Activated CD8-positive, alpha-beta T cell treated with anti-CD3 and anti-CD28 coated beads, Interleukin-2, amount 10 ng/mL, durations not matched to agents 7 days and 5 days (primary cell): ENCODE measurements at places on chromosomes 3 and 15. TPM values are rescaled to one million over a fixed set of nuclear protein-coding genes. Genes with fewer than 3 reads are reported as not detected.

Gene LRRC31
- total RNA-seq: not detected

- no peak for DNase-seq
- no peaks in the 10 kb centered on the region for H3K36me3 ChIP-seq
- no peaks in the 10 kb centered on the region for H3K4me1 ChIP-seq
- no peak overlapping the region for H3K4me3 ChIP-seq
- no peak overlapping the region for H3K27ac ChIP-seq
Observed at GRCh38 chr3:140096037-140096436, 161.1 kb downstream of the CLSTN2 start.

- no peak overlapping the region for H3K27ac ChIP-seq
- H3K4me1 ChIP-seq: no peaks in the 10 kb centered on the region
- H3K27me3 ChIP-seq: peaks cover 4% of the 10 kb centered on the region
- no peaks in the 10 kb centered on the region for H3K36me3 ChIP-seq
- H3K4me3 ChIP-seq: no peak overlapping the region
- no peak for DNase-seq
Observed at GRCh38 chr15:32823750-32824149, 105.9 kb downstream of the GREM1 start.

- peak overlapping the region; percentile 87 for H3K27ac ChIP-seq
- peak overlapping the region; percentile 7 for H3K4me3 ChIP-seq
- H3K27me3 ChIP-seq: no peaks in the 10 kb centered on the region
- H3K36me3 ChIP-seq: no peaks in the 10 kb centered on the region
Observed at GRCh38 chr15:63860155-63860554, 26.4 kb upstream of the HERC1 start.

GRCh38 chr3:53545996-53546359 is 51.6 kb downstream of the CACNA1D start:
- no peak for DNase-seq
- no peaks in the 10 kb centered on the region for H3K36me3 ChIP-seq
- H3K4me1 ChIP-seq: no peaks in the 10 kb centered on the region

DNA sequence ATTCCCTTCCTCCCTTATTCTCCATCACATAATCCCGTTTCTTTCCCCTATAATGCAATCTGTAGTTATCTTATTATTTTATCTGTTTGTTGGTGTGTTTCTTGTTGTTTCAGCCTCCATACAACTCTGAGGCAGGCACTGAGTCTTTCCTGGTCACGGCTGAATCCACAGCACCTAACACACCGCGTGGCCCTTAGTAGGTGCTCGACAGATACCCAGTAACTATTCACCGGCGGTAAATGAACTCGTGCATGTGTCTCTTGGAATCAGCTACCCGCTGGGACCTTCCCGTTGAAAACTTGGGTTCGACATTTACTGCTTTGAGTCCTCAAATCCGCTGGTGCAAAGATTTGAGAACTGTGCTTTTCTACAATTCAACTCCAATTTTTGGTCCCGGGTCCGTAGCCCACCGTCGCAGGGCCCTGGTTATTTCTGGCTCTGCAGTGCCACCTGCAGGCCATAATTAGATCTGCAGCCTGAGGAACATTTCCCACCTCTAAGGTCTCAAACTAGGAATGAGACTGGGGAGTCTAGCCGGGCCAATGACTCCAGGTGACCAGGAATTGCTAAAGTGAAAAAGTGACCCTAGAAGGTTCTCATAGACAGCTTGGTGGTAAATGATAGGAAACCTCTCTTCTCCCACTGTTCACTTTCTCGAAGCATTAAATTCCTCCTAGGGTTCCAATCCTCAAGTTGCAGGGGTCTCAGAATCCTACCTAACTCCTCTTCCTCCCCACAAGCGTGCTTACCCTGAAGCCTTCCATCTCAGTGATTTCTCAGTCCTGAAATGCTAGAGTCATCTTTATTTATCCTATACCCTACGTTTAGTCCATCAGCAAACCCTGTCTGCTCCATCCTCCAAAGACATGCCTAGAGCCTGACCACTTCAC is 40.0 kb upstream of the TRH start:
- peaks cover 2% of the 10 kb centered on the region for H3K4me1 ChIP-seq
- H3K4me3 ChIP-seq: no peak overlapping the region
- H3K27me3 ChIP-seq: peaks cover 5% of the 10 kb centered on the region
- peaks cover 2% of the 10 kb centered on the region for H3K36me3 ChIP-seq
- no peak overlapping the region for H3K27ac ChIP-seq

DNA sequence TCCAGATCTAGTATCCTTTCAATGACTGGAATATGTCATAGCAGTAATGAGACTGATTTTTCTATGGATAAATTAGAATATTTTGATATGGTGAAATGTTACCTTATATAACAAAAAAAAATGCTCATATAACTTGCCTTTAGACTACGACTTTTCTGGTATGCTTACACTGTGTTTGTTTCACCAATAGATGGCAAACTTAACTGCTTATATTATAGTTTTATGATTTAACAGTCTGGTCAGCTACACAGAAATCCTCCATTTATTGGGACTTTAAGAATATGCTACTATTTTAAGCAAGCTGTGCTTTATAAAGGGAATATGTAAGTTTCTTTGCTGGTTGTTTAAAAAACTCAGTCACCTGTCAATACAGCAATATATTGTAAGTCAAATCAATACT is 205.6 kb downstream of the VGLL3 start:
- H3K27me3 ChIP-seq: no peaks in the 10 kb centered on the region
- DNase-seq: no peak
- H3K27ac ChIP-seq: no peak overlapping the region
- H3K36me3 ChIP-seq: no peaks in the 10 kb centered on the region
- H3K4me1 ChIP-seq: no peaks in the 10 kb centered on the region

DNA sequence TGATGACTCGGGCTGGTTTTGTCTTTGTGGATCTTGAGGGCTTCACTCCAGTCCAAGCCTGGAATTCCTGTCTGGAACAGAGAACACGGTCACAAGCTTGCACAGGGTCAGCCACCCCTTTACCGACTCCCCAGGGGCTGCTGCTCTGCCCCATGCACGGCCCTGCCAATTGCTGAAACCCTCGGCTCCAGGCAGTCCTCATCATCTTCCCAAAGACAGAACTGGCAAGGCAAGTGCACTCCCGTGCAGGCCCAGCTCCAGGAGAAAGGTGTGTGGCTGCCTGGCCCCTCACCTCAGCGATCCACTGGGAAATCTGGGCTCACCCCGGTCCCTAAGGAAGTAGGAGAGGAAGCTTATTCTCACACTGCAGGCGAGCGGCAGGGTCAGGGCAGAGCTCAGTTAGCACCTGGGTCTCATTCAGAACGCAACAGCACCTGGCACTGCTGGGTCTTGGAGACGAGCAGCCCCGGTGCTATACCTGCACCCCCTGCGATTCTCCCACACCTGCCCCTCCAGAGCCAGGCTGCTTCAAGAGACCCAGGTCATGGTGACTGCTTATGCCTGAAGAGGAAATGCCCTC is 7.2 kb downstream of the MAP6D1 start:
- peaks cover 5% of the 10 kb centered on the region for H3K36me3 ChIP-seq
- H3K27me3 ChIP-seq: no peaks in the 10 kb centered on the region
- H3K4me3 ChIP-seq: no peak overlapping the region
- H3K4me1 ChIP-seq: peaks cover 5% of the 10 kb centered on the region
- DNase-seq: no peak
- no peak overlapping the region for H3K27ac ChIP-seq
